ENCODE measurements at places on chromosomes 16 and 17. TPM values are rescaled to one million over a fixed set of nuclear protein-coding genes. Genes with fewer than 3 reads are reported as not detected.
A peak's percentile ranks its signal among the peaks of the same experiment; 100 is the strongest.

GRCh38 chr16:51757124-51757470 is 606.0 kb upstream of the SALL1 start:
- no peak for DNase-seq

GRCh38 chr16:12901597-12902461 is at the start of gene SHISA9:
Gene SHISA9 (plus strand): TSS chr16:12901598.
- DNase-seq: no peak

- DNase-seq: no peak
These were observed 36.0 kb upstream of the ICAM2 start for GRCh38 chr17:64056269-64057005.

- no peak for DNase-seq
These were observed 791 bp downstream of the MCRIP2 start for GRCh38 chr16:642189-643049.

DNA sequence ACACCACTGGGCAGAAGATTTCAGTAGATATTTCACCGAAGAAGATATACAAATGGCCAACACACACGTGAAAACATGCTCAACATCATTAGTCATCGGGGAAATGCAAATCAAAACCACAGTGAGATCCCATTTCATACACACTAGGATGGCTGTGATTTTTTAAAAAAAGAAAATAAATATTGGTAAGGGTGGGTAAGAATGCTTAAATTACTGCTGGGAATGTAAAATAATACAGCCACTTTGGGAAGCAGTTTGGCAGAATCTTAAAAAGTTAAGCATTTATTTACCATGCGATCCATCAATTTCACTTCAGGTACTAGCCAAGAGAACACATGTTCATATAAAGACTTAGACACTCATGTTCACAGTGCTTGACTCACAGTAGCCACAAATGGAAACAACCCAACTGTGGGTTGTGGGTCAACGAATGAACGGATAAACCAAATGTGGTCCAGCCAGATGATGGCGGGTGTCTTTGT is 6.5 kb upstream of the C16orf74 start:
- DNase-seq: peak; percentile 84

- DNase-seq: no peak
These were observed at the start of gene RSKR for GRCh38 chr17:28613931-28614381. Gene RSKR (minus strand): TSS chr17:28614185. CDS start chr17:28614161, 24 bp downstream.

GRCh38 chr17:17151962-17152361 is 54.2 kb downstream of the PLD6 start:
- peak; percentile 98 for DNase-seq

- DNase-seq: no peak
These were observed 8.0 kb downstream of the CHST5 start for GRCh38 chr16:75527825-75528299.

DNA sequence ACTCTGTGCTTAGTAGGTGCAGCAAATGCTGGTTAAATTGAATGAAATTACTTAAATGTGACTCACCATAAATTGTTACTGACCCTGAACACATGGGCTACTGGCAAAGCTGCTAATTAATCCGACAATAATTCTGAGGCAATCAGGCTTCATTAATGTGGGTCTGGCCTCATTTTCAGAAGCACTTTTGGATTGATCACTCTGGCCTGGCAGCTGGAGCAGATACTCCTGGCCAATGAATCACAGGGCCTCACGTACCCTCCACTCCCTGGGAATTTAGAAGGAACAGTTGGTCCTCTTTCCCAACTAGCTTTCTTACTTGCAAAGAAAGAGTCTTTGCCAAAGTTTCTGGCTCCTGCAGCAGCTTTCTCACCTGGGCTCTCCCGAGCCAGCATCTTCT is 162.0 kb upstream of the ZKSCAN2 start:
- no peak for DNase-seq

- peak; percentile 53 for DNase-seq
These were observed 59.3 kb downstream of the USP10 start for GRCh38 chr16:84759061-84759460.

- DNase-seq: no peak
These were observed 2.8 kb downstream of the TMEM94 start for GRCh38 chr17:75459246-75459589.

GRCh38 chr16:78927766-78928165 is 672.8 kb downstream of the MAF start:
- no peak for DNase-seq

DNA sequence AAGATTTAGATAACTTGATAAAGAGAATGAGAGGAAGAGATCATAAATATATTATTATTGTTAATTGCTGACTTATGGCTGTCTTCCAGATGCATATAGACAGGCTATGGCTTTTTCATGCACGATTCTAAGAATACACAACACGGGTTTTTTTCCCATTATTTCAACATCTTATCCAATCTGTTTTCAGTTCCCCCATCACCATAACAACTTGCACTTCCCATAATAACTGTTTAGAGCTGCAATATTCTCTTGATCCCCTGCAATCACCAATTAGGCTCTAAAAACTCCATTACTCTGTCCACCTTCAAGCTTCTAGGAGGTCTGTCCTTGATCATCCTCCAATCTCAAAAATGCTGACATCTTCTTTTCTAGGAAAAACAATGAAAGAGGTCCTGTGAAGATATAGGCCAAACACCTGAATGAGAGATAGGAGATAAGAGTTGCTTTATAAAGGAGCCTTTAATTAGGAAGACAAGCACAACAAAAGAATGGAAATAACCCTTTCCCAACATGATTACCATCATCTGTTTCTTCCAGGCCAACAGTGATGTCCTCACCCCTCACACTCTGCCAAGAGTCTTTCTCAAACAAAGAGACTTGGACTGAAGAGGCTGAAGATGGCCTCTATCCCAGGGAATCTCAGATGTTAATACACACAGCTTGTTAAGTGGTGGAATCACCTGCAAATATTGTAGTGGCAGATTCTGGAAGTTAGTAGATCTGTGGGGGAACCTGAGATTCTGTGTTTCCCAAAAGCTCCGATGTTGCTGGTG is 32.2 kb upstream of the CCL2 start:
- DNase-seq: no peak

GRCh38 chr17:50861822-50862528 is 4.2 kb downstream of the TOB1 start:
- no peak for DNase-seq

GRCh38 chr16:56667581-56668571 is at the start of gene MT1G:
Gene MT1G (minus strand): TSS chr16:56668065. CDS start chr16:56667993, 72 bp downstream.
- no peak for DNase-seq

DNA sequence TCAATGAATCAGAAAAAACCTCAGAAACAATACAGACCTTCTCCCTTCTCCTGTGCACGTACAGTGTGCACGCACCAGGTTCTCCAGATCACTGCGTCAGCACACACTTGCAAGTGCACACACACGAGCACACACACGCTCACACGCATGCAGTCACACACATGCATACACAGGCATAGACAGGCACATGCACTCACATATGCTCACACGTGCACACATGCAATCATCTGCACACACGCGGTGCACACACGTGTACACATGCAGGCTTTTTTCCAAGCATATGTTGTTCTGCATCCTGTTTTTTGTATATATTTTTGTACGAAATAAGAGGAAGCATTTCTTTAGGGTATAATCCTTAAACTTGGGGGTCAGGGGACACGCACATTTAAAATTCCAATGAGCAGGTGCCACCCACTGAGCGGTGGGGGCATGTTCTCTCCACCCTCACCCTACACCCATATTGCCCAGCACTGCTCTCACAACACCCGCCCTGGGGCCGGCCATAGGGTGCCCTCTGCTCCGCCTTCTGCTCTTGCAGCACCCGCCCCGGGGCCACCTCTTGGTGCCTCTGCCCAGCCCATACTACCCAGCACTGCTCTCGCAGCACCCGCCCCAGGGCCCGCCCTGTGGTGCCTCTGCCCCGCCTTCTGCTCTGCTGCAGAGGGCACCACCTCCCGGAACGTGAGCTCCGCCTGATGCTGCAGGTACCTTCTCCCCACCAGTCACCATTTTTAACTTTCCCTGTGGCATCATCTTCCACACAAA is 20.9 kb downstream of the KLHDC4 start:
- DNase-seq: no peak

The SHBG gene
- not detected for total RNA-seq

The SPATA32 gene
- total RNA-seq: not detected

The ZNF286A gene
- total RNA-seq: 25.0 TPM

The WFIKKN1 gene
- total RNA-seq: 2.9 TPM

The NPIPB6 gene
- total RNA-seq: 0.42 TPM

The EPN3 gene
- total RNA-seq: 0.74 TPM

The BANP gene
- total RNA-seq: 14.6 TPM

The KRTAP4-2 gene
- total RNA-seq: not detected

The RSAD1 gene
- total RNA-seq: 9.8 TPM

The HCRT gene
- not detected for total RNA-seq

The TMEM92 gene
- 0.99 TPM for total RNA-seq

The XAF1 gene
- 74.4 TPM for total RNA-seq

The CCL7 gene
- 0.17 TPM for total RNA-seq

The HYDIN gene
- 0.07 TPM for total RNA-seq

Measured in M059J (cell line).